ENCODE measurements at places on chromosomes 3 and 15.

DNA sequence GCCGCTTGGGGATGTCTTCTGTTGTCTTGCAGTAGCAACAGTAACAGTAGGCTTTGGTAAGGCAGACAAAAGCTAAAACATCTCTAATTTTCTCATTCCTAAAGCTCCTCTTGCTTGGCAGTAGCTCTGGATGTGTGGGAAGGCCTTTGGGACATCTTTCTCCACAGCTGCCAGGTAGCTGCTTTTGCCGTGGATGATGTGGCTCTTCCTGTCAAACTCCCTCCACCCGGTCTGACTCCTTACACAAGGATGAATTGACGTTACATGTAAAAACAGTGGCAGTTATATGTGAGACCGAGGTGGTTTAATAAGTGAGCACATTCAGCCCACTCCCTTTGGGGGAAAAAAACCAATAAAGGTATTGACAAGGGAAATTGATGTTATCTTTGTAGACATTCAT is 309.1 kb downstream of the TUSC7 start:
- no peak for DNase-seq

GRCh38 chr15:45180201-45180600 is 7.6 kb downstream of the SHF start:
- no peak for DNase-seq

DNA sequence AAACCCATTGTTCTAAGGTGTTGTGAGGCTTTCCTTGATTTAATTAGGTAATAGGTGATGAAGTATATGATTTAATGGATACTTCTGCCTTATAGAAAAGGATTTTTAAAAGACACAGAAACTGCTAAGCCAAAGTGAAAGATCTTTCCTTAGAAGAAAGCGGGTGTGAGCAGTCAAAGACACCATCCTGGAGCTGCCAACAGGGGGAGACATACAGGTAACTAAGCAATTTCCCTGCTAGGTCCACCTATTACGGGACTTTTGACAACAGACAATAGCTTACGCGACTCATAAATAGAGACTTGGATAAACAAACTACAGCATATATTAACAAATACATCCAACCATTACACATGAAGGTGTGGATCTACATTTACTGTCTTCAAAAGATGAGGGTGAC is 669.5 kb downstream of the SQOR start:
- peak; percentile 6 for DNase-seq

DNA sequence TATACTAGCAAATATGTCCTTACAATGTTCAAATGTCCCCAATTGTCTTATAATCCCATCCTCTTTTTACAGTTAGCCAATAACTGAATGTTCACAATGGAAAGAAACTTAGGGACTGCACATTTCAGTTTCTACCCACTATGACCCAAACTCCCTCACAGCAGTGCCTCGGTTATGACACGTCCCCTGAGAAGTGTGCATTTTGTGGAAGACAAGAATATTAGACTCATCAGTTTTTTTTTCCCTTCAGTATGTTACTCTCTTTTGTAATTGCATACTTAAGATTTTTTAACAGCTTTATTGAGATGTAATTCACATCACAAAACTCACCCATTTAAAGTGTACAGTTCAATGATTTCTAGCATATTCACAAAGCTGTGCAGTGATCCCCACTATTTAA is 64.8 kb downstream of the IGF2BP2 start:
- no peak for DNase-seq

DNA sequence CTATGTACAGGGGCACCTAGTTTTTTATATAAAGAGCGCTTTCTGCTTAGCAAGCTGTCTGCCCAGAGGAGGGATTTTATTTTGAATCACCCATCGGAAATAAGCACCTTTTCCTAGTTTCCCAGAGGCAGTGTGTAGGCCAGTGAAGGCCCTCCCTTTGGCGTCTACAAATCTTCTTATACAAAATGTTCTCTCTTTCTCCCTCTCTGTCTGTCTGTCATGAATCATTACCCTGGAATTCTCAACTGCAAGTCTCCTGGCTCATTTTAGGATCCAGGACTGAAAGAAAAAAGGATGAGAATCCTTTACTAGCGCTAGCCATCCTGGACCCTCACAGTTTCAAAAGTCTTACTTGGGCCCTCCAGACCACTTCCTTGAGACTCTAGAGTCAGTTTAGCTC is 728.1 kb downstream of the OTOL1 start:
- DNase-seq, result no peak

DNA sequence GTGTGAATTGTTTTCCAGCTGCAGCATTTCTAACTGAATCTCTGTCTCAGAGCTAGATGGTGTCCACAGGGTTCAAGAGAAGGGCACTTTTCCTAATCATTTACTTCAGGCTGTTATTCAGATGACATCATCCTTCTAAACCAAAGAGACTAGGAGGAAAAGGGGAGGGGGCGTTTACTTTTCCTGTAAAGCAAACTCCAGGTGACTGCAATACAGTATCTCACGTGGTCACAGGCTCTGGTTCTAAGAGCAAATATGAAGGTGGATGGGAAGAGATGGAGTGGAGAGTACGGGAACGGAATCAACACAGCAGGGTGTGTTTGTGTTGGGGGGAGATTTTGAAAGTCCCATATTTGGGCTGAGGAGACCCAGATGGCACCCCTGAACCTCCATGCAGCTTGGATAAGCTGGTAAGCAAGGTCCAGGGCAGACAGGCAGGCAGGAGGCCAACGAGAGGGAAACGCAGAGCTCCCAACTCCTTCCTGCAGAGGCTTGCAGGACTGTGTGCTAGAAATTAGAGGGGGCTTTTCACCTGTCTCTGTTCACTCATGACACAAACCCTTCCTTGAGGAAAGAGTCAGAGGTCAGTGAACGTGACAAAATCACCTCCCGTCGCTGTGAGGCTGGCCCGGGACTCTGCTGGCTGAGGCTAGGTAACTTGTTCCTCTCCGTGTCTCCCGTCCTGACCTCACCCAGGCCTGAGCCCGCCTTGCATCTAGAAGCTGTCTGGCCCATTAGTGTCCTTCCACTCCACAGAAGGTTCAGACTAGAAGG is 151.2 kb downstream of the OPA1 start:
- no peak for DNase-seq

DNA sequence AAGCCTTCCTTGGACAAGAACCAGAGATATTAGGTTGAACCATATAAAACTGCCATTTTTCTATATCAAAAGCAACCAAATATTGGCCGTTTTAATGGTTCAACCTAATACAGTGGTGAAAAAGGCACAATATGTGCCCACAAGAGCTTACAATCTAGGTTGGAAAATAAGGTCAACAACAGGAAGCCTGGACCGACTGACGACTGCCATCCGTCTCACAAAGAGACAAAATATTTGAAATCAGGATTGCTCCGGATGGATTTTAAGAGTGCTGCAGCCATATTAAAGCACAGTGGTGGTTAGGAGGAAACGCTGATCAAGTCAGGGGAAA is 1.4 kb downstream of the AHSG start:
- no peak for DNase-seq

DNA sequence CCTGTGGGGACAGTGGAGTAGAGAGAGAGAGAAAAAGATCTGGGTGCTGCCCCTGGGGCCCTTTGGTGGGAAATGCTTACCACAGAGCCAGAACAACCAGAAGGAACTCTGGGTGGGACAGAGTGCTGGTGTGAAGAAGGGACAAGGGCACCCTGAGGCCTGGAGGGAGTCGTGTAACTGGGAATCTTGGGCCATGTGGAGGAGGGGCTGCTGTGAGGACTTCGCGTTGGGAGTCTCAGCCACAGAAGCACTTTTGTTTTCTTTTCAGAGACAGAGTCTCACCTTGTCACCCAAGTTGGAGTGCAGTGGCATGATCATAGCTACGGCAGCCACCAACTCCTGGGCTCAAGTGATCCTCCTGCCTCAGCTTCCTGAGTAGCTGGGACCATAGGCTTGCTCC is 24.3 kb downstream of the XYLB start:
- no peak for DNase-seq

DNA sequence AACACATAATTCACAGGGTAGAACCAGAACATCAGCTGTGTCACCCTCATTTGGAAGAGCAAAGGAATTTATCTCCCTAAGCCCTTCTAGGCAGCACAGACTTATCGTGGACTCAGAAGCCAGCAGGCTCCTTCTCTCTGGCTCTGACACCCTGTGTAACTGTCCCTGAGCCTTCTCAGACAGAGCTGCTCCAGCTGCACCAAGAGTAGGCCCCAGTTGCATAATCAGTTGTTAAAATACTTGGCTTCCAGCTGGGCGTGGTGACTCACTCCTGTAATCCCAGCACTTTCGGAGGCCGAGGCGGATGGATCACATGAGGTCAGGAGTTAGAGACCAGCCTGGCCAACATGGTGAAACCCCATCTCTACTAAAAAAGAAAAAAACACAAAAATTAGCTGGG is 49.4 kb upstream of the ACVR2B start:
- DNase-seq, result no peak

- peak; percentile 75 for DNase-seq
Observed at GRCh38 chr3:129690406-129690805, 83.9 kb upstream of the PLXND1 start.

- no peak for DNase-seq
Observed at GRCh38 chr3:145183261-145183660, 977.7 kb downstream of the PLOD2 start.

GRCh38 chr15:65418596-65418995 is 4.2 kb downstream of the IGDCC4 start:
- DNase-seq, result no peak

DNA sequence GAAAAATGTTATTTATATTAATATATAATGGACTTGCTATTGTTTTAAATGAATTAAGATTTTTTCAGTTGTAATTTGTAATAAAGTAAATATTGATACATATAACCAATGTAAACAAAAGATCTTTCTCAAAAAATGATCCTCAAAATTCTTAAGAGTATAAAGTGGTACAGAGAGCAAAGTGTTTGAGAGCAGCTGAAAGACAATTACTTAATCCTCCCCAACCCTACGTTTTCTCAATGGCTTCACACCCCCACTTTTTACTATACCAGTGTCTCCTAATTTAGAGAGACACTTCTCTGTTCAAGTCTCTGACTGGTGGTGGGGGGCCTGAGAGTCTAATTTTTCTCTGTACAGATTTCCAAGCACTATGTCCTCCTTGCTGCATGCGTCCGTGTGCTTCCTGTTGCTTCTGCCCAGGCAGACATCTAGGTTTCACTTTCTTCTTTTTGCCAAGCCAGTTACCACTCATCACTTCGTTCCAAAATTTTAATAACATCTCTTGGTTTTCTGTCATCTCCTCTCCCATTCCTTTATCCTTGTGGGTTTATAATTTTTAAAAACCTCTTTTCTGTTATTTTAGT is 276.3 kb upstream of the DNAJC19 start:
- no peak for DNase-seq

DNA sequence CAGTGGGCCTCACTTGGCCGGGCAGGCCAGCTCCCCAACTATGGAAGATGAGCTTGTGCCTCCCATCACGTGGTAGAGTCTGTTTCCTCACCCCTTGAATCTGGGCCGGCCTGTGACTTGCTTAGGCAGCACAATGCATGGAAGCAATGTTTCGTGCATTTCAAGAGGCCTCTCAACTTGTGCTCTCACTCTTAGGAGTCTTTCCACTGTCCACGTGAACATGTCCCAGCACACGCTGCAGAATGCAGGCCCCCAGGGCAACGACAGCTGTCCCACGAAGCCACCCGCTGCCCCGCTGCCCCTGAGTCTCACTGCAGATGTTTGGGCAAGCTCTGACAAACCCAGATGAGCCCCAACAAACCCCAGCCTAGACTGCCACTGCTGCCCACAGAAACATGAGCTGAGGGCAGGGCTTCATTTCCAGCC is 27.2 kb upstream of the SLC41A3 start:
- no peak for DNase-seq

- no peak for DNase-seq
Observed at GRCh38 chr15:35129361-35129760, 44.3 kb upstream of the NANOGP8 start.

- DNase-seq, result no peak
Observed at GRCh38 chr3:229183-229661, 32.7 kb downstream of the CHL1 start.

- no peak for DNase-seq
Observed at GRCh38 chr15:66157507-66157906, 96.0 kb downstream of the MEGF11 start.

DNA sequence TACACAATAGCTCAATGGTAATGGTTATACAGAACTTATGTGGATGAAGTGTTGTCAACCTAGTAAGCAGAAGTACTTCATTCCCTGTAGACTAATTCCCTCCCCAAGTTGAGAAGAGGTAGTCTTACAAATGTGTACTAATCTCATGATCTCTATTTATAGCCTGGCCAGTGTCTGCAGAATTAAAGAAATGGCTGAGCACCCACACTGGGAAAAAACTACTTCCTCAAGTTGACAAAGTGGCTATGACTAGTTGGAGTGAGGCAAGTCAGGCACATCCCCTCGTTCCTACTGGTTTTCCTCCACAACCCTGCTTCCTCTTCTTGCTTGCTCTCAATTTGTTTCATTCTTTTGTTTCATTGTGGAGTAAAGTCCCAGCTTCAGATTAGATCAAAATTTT is 566.7 kb upstream of the ZNF717 start:
- DNase-seq, result peak; percentile 21

GRCh38 chr3:37890522-37890921 is 28.8 kb downstream of the CTDSPL start:
- DNase-seq, result no peak

DNA sequence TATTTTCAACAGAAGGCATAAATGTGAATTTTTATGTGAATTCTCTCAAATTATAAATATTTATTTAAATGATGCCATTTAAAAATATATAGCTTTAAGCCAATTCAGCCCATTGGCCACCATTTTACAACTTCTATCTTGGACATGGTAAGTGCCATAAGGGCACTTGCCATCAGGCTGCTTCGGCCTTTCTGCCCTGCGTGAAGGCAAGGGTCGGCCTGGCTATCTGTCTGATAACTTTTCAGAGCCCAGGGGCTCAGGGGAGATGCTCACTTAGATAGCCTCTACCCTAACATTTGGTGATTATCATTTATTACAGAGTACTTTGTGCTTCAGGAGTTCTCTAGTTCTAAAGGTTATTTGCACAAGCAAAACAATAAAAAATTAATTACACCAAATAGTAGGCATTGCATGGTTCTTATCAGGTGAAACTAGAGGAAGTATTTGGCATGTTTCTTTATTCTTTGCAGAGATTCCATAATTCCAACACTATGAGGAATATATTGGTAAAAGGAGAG is 62.4 kb upstream of the MBNL1 start:
- no peak for DNase-seq

GRCh38 chr3:179599531-179599930 is 4.9 kb downstream of the MRPL47 start:
- DNase-seq, result no peak

GRCh38 chr3:25594007-25594502 is 70.7 kb downstream of the TOP2B start:
- peak; percentile 35 for DNase-seq

DNA sequence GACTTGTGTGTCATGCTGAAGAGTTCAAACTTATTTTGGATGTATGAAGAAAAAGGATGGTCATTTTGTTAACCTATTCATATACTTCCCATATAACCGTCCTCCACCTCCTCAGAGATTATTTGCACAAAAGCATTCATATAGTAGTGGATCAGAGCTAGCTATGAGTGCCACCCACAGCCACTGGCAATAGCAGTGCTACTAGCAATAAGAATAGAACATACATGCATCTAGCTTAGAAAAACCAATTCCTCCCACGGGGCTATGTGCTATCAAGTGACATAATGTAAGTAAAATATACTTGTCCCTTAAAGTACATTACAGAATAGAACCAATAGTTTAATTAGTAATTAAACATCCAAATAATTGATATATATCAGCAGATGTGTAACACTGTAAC is 10.3 kb upstream of the ZBED2 start:
- DNase-seq, result no peak

GRCh38 chr3:50260942-50261441 is 8.0 kb upstream of the SEMA3B start:
- no peak for DNase-seq

- no peak for DNase-seq
Observed at GRCh38 chr3:125651244-125651643, 55.9 kb upstream of the OSBPL11 start.

GRCh38 chr15:70833861-70834765 is 19.8 kb downstream of the LARP6 start:
- peak; percentile 29 for DNase-seq
